HCEC 1CT (cell line): ENCODE measurements at places on chromosomes 6 and 20.

DNA sequence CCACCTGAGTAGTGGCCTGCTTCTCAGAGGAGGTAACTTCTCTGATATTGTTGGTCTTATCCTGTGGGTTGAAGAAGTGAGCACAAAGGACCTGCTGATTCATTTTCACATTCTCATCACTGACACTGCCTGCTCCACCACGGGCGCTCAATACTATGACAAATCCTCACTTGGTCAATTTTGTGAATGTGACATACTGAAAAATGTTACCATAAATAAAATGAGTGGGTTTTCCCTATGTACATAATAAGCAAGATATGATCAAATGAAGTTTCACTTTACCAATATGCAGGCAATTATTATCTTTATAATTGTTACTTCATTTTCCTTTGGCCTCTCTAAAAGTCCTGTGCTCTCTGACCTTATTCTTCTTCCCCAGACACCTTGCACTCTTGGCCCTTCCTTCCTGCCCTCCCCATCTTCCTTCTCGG, 71.5 kb upstream of the RIPOR2 start:
- DNase-seq = no peak

GRCh38 chr20:35447082-35447789, 8.2 kb upstream of the CEP250 start:
- DNase-seq = peak; percentile 59

DNA sequence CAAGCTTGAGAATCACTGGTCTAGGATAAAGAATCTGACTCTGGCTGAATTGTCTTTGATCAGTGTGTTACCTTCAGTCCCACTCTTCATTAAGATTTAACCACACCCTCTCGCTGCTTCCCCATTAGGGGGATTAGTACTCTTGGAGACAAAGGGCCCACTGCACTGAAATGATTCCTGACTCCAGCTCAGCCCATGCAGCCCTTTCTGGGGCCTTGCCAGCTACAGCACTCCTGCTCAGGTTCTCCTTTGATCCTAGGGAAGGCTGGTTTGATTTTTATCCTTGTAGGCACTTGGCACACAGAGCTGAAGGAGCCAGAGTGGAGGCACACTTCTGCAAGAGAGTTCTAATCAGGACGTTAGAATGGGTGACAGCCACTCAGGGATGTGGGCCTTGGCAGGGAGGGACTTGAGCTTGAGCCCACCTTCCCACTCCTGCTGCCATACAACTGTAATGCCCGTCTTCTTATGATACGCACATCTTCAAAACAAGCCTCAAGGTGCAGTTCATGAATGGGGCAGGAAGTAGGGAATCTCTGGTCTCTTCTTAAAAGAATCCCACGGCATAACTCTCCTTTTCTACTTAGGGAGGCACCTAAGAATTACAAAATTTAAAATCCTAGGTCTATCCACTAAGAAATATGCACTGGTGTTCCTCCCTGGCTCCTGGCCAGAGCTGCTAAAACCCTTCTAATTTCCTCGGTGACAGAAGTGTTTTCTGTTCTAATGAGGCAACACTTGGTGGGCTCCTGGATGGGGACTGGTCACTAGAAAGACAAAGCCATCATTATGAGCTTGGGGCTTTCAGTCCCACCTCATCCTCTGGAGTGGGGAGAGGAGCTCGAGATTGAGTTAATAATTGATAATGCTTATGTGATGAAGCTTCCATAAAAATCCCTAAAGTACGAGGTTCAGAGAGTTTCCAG, 1.5 kb upstream of the SLA2 start:
- DNase-seq = no peak

- DNase-seq = no peak
Measured at GRCh38 chr6:48606618-48607017, 495.6 kb upstream of the PTCHD4 start.

GRCh38 chr6:14718861-14719260, 527.0 kb upstream of the JARID2 start:
- no peak for DNase-seq

DNA sequence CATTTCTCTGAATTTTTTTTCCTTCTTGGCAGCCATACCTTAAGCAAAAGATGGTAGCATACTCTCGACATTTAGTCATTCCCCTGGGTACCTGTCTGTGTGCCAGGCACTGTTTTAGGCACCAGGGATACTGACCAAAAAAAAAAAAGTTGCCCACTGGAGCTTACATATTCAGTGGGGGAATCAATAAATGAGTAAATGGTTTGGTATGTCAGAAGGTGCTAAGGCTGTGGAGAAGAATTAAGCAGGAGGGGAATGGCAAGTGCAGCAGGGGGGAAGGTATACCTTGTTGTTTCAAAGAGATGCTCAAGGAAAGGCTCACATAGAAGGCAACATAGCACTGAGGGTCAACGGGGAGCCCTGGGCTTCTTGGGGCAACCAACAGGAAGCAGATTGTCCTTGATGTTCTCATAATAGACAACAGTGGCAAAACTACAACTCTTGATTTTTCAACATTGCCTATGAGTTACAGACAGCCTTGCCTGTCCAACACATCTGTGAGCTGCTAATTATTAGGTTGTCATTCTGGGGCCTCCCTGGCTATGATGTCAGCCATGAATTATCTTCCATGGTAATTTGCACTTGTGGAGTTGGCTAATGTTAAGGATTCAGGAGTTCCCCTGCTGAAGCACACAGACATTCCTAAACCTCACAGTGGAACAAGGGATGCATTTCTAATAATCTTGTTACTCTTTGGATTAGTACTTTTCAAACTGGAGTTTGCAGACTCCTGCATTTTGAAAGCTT, 19.6 kb downstream of the NT5E start:
- DNase-seq = no peak

DNA sequence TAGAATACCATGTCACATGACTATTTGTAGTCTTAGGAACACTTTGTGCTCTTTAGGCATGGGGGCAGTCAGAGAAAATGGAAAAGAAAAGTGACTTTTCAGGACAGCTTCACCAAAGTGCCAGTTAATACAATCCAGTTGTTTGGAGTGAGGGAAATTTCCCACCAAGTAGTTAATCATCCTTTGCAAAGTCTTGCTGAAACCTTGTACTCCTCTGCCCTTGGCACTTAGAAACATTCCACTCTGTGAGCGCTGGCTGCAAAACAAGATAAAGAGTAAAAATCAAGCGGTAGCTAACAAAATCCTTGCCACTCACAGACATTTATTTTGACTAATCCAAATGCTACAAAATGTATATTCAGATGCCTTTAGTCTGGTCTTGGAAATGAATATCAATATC, 229.2 kb upstream of the HSF2 start:
- DNase-seq = no peak

- DNase-seq = peak; percentile 81
Measured at GRCh38 chr6:84645000-84645399, 119.4 kb downstream of the TBX18 start.

- DNase-seq = peak; percentile 43
Measured at GRCh38 chr6:63764318-63764916, 128.8 kb downstream of the PHF3 start.

- DNase-seq = peak; percentile 88
Measured at GRCh38 chr6:124967444-124967843, 5.2 kb downstream of the RNF217 start.

DNA sequence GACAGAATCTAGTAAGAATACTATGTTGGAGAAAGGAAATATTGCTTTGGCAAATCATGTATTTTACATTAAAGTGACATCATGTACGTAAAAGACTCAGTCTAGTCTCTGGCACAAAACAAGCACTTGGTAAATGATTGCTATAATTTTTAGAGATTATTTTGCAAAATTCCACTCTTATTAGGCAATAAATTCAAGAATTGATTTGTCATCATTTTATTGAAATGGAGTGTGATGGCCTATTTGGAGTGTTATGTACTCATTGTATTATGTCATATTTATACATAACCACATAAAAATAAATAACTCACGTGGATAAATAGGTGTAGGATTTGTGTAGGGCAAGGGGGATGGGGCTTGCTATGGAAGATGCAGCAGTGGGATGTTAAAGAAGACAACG, 70.0 kb upstream of the FYN start:
- no peak for DNase-seq

- DNase-seq = no peak
Measured at GRCh38 chr6:359261-360035, 32.1 kb upstream of the IRF4 start.

DNA sequence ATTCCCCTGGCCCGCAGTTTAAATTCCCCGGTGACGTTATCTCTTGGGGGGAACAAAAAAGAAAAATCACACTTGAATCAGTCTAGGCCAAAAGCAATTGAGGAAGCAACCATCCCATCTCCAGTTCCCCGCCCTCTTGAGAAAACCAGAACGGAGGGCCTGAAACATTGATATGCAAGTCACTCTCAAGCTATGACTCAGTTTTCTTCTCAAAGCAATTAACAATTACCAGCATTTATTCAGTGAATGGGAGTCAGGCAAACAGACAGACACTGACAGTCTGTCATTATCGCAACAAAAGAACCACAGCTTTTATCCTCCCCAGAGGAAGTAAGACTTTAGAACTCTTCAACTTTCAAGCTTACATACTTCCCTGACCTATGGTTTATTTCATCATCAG, 100.9 kb downstream of the OPRM1 start:
- DNase-seq = no peak

DNA sequence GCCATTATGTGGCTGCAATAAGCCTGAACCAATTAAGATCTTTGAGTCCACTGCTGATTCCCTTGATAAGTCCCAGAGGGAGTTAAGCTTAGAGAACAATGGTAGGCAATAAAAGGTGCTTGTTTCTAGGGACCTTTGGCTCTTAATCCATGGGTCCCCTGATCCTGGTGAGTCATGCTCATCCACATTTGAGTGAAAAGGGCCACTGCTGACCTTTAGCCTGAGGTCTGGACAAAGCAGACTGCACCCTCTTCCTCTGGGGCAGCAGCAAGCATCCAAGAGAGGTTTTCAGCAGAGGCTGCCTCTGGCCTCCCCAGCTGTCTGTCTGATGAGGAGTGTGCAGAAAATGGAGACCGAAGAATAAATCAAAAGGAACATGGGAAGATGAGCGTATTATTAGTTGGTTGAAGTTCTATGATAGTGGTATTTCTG, 16.1 kb upstream of the SCGN start:
- DNase-seq = no peak

- DNase-seq = no peak
Measured at GRCh38 chr6:155635416-155635815, 179.8 kb upstream of the NOX3 start.

- no peak for DNase-seq
Measured at GRCh38 chr6:156419594-156419993, 357.6 kb upstream of the ARID1B start.

DNA sequence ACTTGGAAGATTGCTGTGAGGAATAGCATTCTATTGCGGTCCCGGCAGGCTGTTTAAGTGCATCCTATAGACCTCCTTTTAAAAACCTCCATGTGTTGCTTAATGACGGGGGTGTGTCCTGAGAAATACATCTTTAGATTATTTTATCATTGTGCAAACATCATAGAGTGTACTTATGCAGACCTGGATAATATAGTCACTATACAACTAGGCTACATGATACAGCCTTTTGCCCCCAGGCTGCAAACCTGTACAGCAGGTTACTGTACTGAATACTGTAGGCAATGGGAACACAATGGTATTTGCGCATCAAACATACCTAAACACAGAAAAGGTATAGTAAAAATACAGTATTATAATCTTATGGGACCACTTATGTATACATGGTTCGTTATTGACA, 175.6 kb downstream of the RNF144B start:
- no peak for DNase-seq

GRCh38 chr6:101114703-101115102, 233.6 kb upstream of the ASCC3 start:
- DNase-seq = peak; percentile 69

- DNase-seq = peak; percentile 73
Measured at GRCh38 chr6:82363428-82364086, at the start of gene TPBG. Gene TPBG, plus strand, starts transcription at chr6:82363817. Its CDS starts 1,145 bp downstream, at chr6:82364962.

DNA sequence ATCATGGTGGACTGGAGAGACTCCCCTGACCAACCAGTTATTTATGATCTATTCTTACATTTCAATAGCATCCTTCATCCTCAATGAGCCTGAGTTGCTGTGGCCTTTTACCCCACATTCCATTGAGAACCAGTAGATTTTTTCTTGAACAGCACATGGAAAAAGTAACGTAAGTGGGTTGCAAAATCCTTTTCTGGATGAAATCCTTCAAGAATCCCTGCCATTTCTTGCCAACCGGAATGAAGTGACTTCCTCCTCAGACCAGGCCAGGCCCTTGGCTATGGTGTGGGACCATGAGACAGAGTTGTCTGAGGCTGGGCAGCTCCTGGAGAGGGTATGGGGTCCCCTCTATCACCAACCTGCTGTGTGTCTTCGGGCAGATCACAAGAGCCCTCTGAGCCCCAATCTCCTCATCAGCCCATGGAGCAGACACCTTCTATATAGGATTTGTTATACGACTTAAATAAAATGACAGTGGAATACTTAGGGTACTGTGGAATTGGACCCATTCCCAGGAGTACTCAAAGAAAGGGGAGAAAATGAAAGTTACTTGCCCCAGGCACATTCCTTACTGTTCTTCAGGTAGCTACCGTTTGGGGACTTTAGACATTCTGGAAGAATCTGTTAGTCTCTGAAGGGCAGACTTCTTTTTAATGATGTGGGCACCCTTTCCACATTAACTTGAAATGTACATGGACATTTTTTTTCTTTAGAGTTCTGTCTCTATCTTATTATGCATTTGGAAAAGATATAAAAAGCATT, 10.9 kb downstream of the EYA2 start:
- DNase-seq = no peak

DNA sequence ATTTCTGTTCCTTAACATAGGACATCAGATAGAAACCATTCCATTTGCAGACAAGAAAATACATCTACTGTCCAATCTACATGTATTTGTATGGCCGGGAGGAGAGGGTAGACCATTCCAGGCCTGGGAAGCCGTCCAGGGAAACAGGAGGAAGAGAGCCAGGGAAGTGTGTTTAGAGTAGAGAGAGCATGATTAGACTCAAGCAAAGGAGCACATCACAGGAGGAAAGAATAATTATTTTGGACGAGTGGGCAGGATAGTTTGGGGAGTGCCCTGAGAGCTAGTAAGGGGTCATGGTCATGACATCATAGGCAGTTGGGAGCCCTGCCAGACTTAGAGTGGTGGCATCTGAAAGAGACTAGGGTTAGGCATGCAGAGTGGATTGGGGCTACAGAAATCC, 250.0 kb downstream of the HIVEP2 start:
- DNase-seq = no peak

DNA sequence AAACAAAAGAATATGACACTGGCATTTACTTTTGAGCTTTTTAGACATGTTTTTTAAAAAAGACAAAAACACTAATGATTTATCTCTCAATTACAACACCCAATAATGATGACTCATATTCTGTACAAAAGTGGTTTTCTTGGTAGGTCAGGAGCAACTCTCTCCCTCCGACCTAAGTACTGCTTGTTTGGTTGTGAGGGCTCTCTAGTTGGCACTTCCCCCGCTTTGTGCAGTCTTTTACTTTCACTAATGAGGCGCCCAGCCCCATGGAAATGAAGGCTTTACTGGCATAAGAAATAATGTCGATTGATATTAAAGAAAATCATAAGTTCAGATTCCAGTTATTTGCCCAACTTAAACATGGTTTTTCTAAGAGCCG, 1.3 kb downstream of the KPNA5 start:
- peak; percentile 43 for DNase-seq

- no peak for DNase-seq
Measured at GRCh38 chr6:103925317-103925716, 934.4 kb downstream of the HACE1 start.
